ENCODE measurements at places on chromosomes 6 and 20.

DNA sequence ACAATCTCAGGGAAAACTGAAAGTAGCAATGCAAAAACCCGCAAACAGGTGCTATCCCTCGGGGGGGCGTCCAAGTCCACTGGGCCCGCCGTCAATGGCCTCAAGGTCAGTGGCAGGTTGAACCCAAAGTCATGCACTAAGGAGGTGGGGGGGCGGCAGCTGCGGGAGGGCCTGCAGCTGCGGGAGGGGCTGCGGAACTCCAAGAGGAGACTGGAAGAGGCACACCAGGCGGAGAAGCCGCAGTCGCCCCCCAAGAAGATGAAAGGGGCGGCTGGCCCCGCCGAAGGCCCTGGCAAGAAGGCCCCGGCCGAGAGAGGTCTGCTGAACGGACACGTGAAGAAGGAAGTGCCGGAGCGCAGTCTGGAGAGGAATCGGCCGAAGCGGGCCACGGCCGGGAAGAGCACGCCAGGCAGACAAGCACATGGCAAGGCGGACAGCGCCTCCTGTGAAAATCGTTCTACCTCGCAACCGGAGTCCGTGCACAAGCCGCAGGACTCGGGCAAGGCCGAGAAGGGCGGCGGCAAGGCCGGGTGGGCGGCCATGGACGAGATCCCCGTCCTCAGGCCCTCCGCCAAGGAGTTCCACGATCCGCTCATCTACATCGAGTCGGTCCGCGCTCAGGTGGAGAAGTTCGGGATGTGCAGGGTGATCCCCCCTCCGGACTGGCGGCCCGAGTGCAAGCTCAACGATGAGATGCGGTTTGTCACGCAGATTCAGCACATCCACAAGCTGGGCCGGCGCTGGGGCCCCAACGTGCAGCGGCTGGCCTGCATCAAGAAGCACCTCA is 166.3 kb downstream of the DTNBP1 start:
- no peak for DNase-seq

GRCh38 chr20:62485062-62485700 is 9.4 kb upstream of the GATA5 start:
- DNase-seq = no peak

DNA sequence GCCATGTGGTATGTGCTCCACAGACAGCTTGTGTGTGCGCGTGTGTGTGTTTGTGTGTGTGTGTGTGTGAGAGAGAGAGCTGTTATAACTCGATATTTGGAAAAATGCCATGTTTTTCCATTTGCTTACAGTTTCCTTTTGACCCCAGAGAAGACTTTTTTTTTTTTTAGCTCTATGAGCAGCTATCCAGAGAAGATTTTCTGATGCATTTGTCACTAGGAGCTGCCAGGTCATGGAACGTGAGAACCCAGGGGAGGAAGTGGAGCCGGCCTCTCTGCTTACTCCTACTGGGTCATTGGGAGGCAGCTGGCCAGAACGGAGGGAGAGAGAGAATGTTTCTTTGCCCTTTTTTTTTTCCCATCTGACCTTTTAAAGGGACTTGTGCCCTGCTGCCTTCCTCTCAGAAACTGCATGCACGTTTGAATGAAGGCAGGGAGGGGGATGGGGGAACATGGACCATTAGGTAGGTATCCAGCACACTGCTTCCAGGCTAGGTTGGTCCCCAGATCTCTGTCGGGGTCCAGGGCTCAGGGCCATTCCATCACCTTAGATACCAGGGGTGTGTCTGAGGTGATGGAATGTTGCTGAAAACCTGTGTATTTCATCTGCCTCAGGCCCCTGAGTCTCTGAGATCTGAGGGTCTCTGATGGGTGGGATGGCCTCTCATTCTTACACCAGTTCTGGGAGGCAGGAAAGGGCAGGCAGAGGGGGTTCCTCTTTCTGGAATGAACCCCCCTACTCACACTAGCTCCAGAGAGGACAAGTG is 11.2 kb upstream of the MRPS18A start:
- DNase-seq = no peak

- DNase-seq = no peak
Measured at GRCh38 chr6:125445054-125445453, 143.3 kb upstream of the HDDC2 start.

DNA sequence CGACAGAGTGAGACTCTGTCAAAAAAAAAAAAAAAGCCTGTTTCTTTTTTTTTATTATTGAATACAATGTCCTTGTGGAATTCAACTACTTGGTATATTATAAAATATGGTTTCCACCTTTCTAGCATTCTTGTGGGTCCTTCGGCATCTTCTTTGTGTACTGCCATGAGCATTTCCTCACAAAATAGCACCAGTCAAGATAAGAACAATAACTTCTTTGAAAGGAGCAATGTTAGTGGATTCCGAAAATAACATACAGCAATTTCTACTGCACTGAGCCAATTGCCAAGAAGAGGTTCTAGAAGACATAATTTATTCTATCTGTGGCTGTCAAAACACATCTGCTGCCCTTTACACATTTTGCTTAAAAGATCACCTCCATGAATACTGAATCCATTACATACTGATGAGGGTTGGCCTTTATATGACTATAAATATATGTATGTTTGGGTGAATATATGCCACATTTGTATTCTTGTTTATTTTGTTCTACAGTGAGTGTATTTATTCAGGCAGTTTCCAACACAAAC is 19.1 kb upstream of the SPTLC3 start:
- no peak for DNase-seq

DNA sequence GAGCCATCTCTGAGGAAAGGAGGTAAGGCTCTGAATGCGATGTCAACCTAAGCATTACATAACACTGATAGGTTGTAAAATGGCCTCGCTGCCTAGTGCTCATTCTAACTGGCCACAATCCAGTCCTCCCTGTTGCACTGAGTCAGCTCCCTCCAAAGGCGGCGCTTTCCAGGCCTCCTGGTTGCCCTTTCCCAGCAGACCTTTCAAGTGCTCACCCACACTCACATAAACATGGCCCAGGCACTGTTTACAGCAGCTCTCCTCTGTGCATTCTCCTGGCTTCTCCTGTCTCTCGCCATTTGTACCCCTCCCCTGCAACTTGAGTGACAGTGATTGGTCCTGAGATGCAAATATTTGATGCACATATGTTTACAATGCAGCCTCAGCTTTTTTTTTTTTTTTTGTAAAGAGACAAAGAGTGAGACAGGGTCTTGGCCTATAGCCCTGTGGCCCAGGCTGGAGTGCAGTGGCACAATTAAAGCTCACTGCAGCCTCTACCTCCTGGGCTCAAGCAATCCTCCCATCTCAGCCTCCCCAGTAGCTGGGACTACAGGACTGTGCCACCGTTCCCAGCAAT is 36.8 kb upstream of the PRND start:
- no peak for DNase-seq

GRCh38 chr6:157239671-157240058 is 83.7 kb downstream of the TMEM242 start:
- no peak for DNase-seq

DNA sequence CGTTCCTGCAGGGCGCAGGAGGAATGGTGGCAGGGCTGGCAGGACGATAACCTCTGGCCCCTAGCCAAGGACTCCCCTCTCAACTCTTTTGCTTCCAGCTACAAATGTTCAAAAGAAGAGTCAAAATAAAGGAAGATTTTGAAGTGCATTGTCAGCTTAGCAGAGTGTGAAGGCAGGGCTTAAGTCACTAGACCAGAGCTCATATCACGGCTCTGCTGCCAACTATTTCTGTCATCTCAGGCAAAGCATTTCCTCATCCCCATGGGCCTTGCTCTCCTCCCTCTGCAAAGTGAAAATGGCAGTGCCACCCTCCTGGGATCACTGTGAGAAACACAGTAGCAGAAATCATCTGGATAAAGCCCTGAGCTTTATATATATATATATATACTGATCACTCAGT is 36.7 kb downstream of the CFAP61 start:
- DNase-seq = no peak

Data from stimulated activated CD8-positive, alpha-beta memory T cell treated with anti-CD3 and anti-CD28 coated beads, Interleukin-4, amount 100 ng/mL, for 4 hours (primary cell).